GM12864 (cell line): ENCODE measurements at places on chromosomes 3 and 15.
A peak's percentile ranks its signal among the peaks of the same experiment; 100 is the strongest.

DNA sequence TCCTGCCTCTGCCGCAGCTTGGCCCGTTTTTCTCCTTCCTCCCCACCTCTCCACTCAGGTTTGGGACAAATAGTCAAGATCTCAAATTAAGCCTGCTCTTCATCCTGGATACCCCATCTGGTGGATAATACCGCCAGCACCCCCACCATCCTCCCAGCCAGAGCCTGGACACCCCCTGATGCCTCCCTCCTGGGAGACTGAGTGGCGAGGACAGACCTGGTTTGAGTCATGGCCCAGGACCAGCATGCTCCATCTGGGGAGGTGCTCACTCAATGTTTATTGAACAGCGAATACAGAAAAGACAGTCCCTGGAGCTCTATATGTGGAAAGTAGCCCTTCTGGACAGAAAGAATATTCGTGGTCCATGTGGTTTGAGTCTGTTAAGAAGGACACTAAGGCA is 23.3 kb downstream of the CTSH start:
- no peak for DNase-seq

DNA sequence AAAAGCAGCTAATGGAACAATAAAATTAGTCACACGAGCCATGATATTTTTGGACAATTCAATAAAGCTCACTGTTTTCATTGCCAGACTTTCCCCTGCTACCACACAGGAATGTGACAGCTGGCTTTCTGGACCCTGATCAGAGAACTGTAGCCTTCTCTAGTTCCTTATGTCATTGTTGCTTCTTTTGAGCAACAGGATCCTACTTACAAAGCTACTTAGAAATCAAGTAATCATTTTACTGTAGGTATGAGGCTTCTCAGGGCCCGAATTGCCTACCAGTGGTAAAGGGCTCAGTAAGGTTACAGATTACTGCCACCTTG is 94.3 kb upstream of the AADACL2 start:
- DNase-seq = no peak

GRCh38 chr3:111319598-111319997 is 222.4 kb upstream of the CD96 start:
- no peak for DNase-seq

DNA sequence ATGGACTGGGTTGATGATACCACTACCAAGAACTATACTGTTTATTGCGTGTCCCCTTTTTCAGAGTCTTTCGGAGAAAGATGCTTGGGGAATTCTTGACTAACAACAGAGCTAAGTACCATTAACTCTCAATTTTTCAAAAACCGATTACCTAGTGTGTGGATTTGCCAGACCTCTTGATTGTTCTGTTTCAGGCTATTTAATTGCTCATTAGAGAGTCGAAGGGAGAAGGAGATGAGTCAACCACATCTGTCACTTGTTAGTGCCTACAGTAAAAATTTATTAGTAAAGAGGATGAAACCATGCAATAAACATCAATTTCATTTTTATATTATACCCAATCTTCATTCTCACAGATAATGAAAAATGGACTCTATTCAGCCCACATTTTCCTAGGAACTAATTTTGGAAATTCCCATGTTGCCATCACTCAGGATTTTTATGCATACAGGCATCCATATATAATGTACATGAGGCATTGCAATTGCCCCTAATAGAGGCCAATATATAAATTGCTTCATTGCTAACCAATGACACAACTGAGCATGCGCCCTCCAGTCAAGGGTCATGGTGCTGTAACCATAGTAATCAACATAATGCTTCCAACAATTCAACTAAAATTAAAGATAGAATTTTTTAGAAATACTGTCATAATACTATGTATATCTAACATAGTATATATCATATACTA is 541.7 kb downstream of the TBL1XR1 start:
- no peak for DNase-seq

GRCh38 chr3:12884790-12885582 is 43.6 kb upstream of the RPL32 start:
- peak; percentile 22 for DNase-seq

DNA sequence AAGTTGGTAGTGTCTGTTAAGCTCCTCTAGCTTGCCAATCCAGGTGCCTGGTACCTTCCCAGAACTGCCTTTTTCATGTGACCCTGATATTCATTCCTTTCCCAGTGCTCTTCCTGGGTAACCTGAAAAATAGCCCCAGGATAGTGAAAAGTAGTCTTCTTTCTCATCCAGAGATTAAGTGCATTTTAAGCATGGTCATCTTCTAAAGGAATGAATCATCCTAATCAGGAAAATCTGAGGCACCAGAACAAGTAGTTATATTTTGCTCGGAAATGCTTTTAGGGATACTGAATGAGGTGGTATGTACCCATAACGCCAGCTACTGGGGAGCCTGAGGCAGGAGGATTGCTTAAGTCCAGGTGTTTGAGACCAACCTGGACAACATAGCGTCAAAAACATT is 23.1 kb upstream of the PDCD6IP start:
- no peak for DNase-seq

GRCh38 chr15:83358972-83359564 is 74.6 kb upstream of the BNC1 start:
- no peak for DNase-seq

GRCh38 chr3:46883054-46883829 is 5.7 kb downstream of the PTH1R start:
- no peak for DNase-seq

- DNase-seq = no peak
Observed at GRCh38 chr3:168813225-168813802, 717.6 kb upstream of the GOLIM4 start.

DNA sequence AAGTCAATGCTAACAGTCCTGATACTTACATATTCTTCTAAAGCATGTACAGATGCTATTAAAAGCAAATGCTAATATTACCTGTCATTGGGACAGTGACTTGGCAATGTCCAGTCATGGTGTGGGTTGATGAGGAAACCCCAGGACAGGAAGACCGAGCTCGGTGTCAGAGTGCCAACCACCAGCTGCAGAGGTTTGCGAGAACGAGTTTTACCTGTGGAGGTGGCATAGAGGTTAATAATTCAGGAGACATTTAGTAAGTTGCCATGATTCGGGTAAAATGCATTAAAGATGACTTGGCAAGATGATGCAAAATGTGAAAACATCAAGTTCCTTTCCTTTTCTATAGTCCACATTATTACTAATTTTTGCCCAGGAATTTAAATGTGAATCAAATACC is 94.5 kb downstream of the ABI3BP start:
- no peak for DNase-seq

DNA sequence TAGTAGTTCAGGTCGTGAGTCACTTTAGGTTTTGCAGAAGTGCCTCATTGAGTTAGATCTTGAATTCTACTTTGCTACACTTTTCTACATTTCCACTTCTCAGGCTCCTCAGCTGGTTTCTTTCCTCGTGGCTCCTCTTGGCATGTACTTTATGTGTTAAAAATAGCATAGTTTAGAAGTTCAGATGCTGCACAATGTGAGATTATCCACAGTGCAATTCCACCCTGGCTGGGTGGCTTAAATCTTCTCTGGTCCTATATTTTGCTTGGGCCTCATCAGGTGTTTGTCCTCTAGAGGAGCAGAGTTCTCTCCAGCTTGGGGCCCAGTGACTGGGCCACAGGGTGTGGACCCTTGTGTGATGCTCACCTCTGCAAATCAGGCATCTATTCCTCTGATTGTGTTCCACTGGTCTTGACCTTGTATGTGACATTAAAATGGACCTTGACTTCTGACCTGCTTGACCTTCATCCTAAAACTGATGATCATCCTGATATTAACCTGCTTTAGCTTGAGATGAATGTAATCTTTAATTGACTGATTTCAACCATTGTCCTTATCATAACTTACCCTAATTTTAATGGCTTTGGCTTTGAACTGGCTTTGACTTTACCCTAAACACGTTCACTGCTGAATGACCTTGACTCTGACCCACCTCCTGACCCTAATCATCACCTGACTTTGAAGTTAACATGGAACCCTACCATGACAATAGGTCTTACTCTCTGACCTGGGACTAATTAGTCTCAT is 63.9 kb upstream of the ACAD9 start:
- no peak for DNase-seq

DNA sequence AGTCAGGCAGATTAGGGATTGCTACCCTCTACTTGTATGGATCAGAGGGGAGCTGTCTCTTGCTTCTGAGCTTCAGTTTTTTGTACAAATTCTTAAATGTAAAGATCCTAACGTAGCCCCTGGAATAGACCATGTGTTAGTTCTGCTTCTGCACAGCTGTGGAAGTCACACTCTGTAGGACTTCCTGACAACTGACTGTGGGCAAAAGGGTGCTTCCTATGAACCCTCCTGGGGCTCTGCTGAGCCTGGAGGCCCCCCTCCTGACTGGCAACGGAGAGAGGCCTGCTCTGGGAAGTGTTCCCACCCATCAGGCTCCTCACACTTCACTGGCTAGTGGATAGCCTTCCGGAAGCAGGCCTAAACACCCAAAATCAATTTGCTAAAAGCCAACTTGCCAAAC is 131.0 kb downstream of the RPLP1 start:
- DNase-seq = no peak

GRCh38 chr3:44186712-44187111 is 55.0 kb upstream of the TOPAZ1 start:
- no peak for DNase-seq

- no peak for DNase-seq
Observed at GRCh38 chr3:186307594-186308221, 54.3 kb downstream of the DGKG start.

DNA sequence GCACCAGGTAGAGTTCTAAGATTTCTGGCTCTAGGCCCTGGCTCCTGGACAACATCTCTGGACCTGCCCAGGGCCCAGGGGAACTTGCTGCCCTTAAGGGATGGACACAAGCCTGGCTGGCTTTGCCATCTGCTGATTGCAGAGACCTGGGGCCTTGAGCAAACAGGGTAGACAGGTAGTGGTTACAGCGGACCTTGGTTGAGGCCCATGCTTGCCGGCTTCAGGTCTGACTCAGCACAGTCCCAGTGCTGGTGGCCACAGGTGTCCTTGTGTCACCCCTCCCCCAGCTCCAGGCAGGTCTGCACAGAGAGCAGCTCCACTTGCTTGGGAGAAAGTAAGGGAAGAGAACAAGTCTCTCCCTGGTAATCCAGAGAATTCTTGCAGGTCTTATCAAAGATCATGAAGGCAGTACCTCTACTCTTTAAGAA is 15.9 kb upstream of the ACTL6A start:
- no peak for DNase-seq

GRCh38 chr15:67142092-67142766 is 76.8 kb downstream of the SMAD3 start:
- no peak for DNase-seq

DNA sequence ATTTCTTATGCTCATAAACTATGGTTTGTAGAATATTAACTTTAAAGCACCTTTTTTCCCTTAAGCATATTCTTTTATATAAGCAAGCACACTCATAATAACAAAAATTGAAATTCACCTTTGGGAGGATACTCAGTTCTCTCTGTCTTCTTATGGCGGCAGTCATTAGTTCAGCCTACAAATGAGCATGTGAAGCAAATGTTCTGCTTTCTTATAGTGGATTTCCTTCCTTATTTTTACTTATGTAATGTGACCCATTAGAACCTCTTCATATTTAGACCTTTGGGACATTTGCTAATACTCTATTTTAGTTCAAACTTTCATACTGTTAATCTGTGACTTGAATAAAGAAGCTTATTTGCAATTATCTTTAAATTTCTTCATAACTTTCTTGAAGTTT is at the start of gene P2RY13:
TSS of gene P2RY13 (minus strand) at position 187 of the 400 bp plus-strand sequence. CDS start at position 166, 21 bp downstream.
- no peak for DNase-seq

DNA sequence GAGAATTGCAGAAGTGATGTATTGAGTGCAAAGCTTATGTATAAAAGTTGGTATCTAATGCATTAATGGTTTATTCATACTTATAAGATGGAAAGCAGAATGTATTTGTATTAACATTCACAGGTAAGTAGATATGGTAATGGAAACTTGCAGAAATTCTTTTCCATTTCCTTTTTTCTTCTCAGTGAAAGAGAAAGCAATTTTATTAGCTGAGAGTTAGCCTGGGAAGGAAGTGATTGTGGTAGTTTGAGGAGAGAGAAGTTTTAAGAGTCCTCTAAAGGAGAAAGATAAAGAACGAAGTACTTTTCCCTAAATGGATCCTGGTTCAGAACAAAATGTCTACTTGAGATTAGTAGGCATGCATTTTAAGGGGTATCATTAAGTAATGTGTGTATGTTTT is 60.1 kb upstream of the OSTN start:
- DNase-seq = no peak

GRCh38 chr3:59885101-59885500 is 835.3 kb upstream of the CFAP20DC start:
- no peak for DNase-seq

GRCh38 chr15:70835841-70836240 is 18.1 kb downstream of the LARP6 start:
- no peak for DNase-seq

GRCh38 chr3:101868534-101869464 is 19.5 kb downstream of the NFKBIZ start:
- DNase-seq = no peak

- DNase-seq = no peak
Observed at GRCh38 chr3:186264608-186265400, 97.2 kb downstream of the DGKG start.

DNA sequence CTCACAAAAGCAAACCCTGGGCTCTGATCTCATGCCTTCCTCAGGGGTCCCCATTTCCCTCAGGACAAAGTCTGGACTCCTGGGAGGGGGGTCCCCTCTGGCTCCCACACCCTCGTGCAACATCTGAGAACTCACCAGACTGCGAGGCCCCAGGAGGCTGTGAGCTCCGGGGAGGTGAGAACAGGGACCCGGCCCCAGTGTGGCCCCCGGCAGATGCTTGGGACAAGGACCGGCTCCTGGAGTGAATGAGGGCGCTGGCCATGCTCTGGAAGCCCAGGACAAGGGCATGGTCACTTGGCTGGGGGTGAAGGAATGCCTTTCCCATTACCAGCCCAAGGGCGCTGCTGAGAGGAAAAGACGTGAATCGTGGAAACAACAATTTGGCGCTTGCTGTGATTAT is 48.0 kb downstream of the LINGO1 start:
- DNase-seq = no peak

GRCh38 chr3:98556164-98557130 is 24.7 kb downstream of the GPR15 start:
- DNase-seq = peak; percentile 98

GRCh38 chr3:63936925-63937324 is 24.7 kb upstream of the SCAANT1 start:
- no peak for DNase-seq

DNA sequence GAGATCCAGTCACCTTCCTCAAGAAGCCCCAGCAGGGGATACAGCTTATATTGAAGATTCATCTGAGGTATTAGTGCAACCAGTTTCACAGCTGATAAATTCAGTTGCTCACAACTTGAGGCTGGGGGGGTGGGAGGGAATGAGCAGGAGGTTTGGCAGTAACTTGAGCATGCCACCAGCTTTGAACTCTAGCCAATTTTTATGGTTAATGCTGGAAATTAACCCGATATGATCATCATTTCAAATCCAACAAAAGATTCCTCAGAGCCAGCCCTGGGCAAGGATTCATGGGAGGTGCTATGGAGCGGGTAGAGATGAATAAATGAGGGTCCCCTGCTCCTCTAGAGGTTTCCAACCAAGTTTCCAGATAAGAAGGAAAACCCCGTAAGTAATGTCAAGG is 73.1 kb upstream of the HES1 start:
- DNase-seq = no peak
